ENCODE measurements at places on chromosomes 13 and 19.
A peak's percentile ranks its signal among the peaks of the same experiment; 100 is the strongest.

GRCh38 chr13:104106705-104107393 is 1040.6 kb upstream of the SLC10A2 start:
- DNase-seq, result no peak

- DNase-seq, result no peak
Measured at GRCh38 chr13:90872491-90873025, 474.9 kb upstream of the MIR17HG start.

DNA sequence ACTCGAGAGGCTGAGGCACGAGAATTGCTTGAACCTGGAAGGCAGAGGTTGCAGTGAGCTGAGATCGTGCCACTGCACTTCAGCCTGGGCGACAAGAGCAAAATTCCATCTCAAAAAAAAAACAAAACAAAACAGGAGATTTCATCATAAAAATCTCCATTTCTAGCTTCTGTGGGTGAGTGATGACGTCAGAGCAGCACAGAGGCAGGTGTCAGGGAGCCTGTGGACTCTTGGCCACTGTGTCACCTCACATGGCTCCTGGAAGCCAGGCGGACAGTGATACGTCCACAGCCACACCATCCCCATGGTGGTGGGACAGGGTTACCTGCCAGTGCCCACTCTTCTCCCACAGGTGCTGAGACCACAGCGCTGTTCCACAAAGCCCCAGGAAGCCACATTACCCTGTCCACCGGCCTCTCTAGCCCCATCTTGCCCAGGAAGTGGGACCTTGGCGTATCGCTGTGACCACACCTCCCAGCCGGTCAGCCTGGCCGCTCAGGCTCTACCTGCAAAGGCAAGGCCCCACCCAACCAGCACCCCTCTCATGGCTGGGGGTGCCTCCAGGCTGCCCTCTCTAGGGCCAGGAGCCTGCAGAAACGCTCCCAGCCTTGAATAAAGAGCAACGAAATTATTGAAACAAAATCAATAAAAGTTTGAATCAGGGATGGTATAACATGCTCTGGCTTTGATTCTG is 2.5 kb upstream of the FXYD3 start:
- no peak for DNase-seq

GRCh38 chr19:18297308-18297707 is 15.9 kb upstream of the JUND start:
- DNase-seq, result no peak

GRCh38 chr19:9945319-9945966 is 9.1 kb upstream of the OLFM2 start:
- no peak for DNase-seq

GRCh38 chr13:30752201-30752797 is 17.0 kb downstream of the ALOX5AP start:
- DNase-seq, result no peak

DNA sequence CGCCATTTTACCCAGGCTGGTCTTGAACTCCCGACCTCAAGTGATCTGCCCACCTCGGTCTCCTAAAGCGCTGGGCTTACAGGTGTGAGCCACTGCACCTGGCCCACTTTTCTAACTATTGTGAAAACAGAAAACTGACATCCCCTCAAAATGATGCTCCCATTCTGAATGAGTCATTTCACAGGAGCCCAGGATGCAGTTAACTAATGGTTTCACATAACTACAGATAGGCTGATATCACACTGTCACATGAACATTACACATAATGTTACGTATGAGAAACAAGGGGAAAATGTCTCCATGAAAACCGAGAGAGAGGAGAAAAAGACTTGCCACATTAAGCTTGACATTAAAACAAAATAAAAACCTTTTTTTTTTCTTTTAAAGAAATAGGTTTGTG is 37.5 kb downstream of the N4BP2L2 start:
- DNase-seq, result no peak

GRCh38 chr13:71858647-71859046 is 8.4 kb downstream of the DACH1 start:
- DNase-seq, result no peak

GRCh38 chr13:38204556-38204955 is 145.1 kb upstream of the UFM1 start:
- no peak for DNase-seq

GRCh38 chr13:95279016-95279415 is 22.2 kb downstream of the ABCC4 start:
- DNase-seq, result no peak

- DNase-seq, result no peak
Measured at GRCh38 chr19:39469036-39469435, 11.6 kb upstream of the TIMM50 start.

DNA sequence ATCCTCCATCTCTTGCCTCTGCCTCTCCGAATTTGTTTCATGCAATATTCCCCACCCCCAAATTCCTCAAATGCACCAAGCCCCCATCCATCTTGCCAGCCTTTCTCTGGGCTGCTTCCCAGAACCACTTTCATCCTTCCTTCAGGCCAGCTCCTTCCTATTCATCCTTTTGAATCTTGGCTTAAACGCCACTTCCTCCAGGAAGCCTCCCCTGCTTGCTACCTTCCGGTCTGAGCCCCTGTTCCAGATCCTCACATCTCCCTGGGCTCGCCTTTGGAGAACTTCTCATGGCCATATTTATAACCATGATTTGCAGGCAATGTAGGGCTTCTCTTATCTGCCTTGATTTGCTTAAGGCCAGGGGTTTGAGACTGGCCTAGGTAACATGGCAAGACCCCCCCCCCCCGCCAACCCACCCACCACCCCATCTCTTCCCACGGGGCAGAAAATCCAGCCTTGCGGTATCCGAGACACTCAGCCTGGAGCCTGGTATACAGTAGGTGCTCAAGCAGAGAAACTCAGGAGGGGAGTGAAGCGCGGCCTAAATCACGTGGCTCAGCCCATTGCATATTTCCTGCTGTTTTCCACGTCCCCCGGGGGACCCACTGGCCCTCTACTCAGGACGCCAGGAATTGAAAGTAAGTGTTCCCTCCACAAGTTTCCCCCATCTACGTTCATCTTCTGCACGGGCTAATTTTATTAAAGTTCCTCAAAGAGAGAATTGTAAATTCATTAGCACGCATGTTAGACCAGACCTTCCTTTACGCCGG is 151.9 kb downstream of the PTPRS start:
- DNase-seq, result no peak

DNA sequence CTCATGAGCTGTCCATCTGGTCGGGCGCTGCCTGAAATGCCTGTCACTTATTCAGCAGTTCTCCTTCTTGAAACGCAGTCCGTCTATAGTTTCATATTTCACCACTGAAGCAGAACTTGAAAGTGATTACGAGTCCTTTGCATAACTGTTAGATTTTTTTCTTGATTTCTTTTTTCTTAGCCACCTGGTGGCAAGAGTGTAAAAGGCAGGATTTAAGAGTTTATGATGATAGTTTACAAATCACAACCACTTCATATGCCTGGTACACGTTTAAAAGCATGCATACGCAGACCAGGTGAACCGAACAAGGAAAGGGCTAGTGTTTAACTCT is 45.8 kb downstream of the GGACT start:
- no peak for DNase-seq

GRCh38 chr19:52945652-52946321 is 16.9 kb downstream of the ZNF816 start:
- no peak for DNase-seq

GRCh38 chr13:71864986-71865873 is 1.8 kb downstream of the DACH1 start:
- DNase-seq, result no peak

DNA sequence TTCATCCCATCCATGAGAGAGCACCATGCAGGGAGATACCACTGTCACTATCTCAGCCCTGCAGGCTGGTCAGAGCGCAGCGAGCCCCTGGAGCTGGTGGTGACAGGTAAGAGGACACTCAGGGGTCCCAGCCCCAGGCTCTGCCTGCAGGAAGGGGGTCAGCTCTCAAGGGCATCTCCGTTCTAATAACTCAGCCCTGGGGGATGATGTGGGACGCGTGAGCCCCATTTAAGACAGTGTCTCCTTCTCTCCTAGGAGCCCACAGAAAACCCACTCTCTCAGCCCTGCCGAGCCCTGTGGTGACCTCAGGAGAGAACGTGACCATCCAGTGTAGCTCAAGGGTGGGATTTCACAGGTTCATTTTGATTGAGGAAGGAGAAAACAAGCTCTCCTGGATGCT is 15.5 kb upstream of the KIR3DL3 start:
- DNase-seq, result no peak

DNA sequence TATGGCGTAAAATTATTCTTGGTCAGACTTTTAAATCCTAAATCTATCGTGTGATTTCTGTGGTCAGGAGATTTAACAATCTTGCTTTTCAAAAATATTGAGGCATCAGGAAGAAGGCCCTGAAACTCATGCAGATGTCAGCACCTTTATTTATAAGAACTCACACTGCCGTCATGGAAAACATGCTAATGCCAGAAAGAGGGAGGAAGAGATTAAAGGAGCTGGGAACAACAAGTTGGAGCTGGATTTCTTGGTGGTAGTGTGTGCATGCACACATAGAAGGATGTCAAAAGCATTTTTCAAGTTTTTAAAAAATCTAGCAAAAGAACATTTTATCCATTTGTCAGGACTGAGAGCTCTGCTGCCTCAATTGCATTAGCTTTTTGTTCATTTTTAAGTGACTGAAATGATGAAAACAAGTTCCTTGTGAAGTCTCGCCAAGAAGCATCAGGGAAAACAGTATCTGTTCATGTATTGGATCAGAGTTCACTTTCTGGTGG is 342.5 kb downstream of the SPRY2 start:
- DNase-seq, result no peak

DNA sequence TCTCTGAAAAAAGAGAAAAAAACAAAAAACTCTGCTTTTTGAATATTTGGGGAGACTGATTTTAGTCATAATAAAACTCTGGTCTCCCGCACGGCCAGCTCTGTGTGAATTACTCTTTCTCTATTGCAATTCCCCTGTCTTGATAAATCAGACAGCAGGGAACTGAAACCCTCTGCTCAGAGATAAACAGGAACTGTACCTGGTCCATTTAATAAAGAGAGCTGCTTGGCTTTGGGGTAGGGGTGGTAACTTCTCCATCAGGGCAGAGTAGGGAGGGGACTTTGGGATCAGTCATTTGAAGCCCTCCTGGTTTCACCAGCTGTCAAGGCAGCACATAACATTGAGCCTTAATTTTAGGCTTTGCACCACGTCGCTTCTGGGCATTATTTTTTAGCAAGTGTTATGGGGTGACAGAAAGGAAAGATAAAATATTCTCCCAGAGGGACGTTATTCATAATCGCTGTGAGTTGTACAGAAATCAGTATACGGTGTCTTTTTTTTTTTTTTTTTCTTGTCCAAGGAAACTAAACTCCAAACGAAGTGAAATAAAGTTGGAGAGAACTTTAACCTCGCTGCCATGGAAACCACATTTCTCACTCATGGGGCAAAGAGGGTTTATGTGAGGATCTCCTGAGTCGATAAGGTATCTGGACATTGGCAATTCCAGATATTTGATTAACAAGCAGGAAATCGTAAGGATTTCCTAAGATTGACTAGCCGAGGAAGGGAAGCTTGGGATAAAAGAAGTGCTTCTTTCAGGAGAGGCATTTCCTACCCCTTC is 99.0 kb upstream of the MRI1 start:
- DNase-seq, result no peak

DNA sequence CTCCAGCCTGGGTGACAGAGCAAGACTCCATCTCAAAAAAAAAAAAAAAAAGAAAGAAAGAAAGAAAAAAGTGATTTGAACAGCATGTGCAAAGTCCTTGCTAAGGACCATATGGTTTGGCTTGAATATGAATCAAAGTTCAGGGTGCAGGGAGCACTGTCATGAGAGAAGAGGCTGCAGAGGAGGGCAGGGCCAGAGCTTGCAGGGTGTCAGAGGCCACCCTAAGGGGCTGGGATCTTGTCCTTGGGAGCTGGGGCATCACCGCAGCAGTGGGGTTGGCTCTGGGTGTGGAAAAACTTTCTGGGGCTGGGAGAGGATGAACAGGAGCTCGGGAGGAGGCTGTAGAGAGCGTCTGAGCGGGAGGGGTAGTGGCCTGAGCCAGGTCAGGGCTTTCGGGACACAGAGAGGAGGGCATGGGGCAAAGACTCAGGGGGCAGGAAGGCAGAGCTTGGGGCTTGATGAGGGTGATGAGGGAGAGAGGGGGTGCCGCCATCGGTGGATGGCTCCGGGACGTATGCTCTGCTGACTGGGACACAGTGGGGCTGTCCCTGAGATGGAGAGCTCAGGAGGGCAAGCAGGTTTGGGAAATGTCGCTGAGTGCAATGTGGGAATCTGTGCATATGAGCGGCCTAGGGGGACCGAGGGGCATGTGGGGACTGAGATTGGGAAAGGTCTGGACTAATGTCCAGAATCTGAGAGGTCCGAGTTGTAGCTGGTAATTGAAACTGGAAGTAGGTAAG is 3.0 kb downstream of the TRPM4 start:
- DNase-seq, result no peak

- DNase-seq, result no peak
Measured at GRCh38 chr19:32543115-32543900, 37.7 kb upstream of the PDCD5 start.

DNA sequence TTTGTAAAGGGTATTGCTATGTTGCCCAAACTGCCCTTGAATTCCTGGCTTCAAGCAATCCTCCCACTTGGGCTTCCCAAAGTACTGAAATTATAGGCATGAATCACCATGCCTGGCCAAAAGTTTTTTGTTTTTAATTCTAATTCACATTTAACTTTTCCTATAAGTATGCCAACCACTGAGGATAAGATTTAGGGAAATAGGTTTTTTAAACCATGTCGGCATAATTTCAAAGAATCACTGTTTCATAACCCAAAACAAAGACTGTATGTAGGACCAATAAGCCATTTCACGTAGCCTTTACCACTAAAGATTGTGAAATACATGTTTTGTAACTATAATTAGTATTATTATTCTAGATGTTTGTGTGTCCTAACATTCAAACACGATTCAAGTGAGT is 8.2 kb downstream of the ZDHHC20 start:
- no peak for DNase-seq

GRCh38 chr13:111187960-111188541 is 72.9 kb downstream of the ARHGEF7 start:
- no peak for DNase-seq

GRCh38 chr19:7862413-7862951 is 11.7 kb downstream of the PRR36 start:
- peak; percentile 59 for DNase-seq

- DNase-seq, result peak; percentile 32
Measured at GRCh38 chr19:35718345-35719041, 690 bp downstream of the KMT2B start.

- DNase-seq, result no peak
Measured at GRCh38 chr13:51681037-51681678, 96.9 kb downstream of the WDFY2 start.

- DNase-seq, result no peak
Measured at GRCh38 chr13:97067017-97067895, 73.0 kb upstream of the OXGR1 start.

GRCh38 chr13:99722338-99722818 is 221.1 kb downstream of the TM9SF2 start:
- no peak for DNase-seq

Data from CD8-positive, alpha-beta T cell (primary cell).